ENCODE measurements at places on chromosomes 13 and 19.

GRCh38 chr13:21053231-21053630 lies 8.2 kb downstream of the LATS2 start:
- DNase-seq, result no peak

- DNase-seq, result no peak
Measured at GRCh38 chr13:75091718-75092117, 390.3 kb downstream of the TBC1D4 start.

DNA sequence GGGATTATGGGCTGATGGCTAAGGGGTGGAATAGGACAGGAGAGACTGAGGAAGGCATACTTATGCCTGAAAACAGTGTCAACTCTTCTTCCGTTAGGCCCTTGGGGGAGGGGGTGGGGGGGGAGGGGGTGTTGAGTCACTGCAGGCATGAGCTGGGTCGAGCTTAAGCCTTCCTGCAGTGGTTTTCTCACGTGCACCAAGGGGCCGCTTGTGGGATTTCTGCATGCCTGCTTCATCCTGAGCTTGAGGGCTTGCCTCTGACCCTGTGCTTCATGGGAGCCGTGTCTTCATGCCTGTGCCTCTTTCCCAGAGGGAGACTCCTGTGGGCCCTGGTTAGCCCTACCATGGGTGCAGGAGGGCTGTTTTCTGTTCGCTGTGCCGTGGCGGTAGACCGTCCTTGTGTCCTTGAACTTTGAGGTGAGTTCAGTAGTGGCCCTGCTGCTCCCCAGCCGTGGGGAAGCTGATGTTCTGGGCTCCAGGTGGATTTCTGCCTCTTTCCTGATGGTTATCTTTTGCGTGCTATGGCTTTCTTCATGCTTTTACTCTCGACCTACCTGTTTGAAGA lies 186.1 kb downstream of the PCCA start:
- DNase-seq, result no peak

GRCh38 chr13:75651013-75651412 lies 14.9 kb downstream of the LMO7 start:
- DNase-seq, result no peak

- no peak for DNase-seq
Measured at GRCh38 chr13:111917086-111917485, 149.9 kb upstream of the SOX1 start.

Data from erythroblast (primary cell).